Stimulated activated CD4-positive, alpha-beta T cell treated with anti-CD3 and anti-CD28 coated beads, Interleukin-1b, Interleukin-23, amount 100 ng/mL, for 24 hours (primary cell): ENCODE measurements at places on chromosomes 11 and 22.

DNA sequence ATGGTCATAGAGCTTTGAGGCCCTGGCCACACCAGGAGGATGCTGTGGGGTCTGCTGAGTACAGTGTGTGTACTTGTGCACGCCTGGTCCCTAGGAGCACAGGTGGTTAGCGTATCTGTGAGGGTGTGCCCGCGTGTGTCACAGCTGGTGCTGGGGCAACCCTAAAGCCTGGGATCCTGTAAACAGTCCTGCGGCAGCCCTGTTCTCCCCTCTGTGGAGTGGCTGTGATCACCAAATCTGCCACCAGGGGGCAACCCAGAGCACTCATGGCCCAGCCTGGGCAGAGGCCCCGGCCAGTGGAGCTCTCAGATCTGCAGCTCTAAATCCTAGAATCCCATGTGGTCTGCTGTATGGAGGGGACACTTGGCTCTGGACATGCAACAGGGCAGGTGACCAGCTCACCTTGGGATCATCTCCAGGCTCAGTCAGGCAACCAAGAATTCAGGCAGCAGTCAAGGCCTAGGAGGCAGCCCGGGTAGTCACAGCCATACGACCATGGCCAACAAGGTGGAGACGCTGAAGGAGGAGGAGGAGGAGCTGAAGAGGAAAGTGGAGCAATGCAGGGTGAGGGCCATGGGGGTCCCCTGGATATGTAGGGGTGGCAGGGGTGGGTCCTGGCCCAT is 3.9 kb downstream of the SH3BP1 start:
- peak; percentile 80 for DNase-seq

DNA sequence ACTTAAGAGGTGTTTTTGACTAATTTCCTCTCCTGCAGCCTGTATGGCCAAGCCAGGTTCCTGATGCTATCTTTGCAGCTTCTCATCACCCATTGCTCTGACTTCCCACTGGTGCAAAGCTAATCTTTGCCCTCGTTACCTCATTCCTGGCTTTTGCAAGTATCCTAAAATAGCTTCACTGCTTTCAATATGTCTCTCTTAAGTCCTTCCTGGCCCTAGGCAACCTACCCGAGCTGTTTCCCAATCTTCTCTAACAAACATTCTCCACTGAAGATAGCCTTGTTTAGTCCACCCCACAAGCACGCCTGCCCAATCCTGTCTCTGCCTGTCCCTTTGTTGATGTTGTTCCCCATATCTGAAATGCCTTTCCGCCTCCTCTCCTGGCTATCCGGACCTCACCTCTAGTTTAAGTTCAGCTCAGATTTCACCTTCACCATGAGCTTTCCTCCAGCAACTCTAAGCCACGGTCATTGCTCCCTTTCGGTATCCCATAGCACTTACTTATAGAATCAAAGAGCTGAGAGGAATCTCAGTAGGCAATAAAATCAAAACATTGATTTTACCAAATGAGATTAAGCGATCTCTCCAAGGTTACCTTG is 30.1 kb upstream of the CECR2 start:
- no peak for DNase-seq

GRCh38 chr11:45258982-45259530 is 27.1 kb downstream of the SYT13 start:
- DNase-seq, result no peak

DNA sequence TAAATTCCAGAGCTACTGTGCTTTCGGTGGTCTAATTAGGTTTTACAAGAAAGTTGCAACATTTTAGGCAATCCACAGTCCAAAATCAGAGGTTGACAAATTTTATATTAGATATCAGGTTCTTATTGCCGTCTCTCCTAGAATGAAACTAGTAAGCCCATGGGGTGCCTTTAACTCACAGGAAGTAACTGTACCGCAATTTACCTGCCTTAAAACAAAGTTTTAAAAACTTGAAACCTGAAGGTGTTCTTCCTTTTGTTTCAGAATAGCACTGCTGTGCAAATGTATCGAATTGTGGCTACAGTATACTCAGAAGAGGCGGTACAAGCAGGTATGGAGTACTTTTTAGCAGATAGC is 77.2 kb downstream of the PISD start:
- DNase-seq, result no peak

DNA sequence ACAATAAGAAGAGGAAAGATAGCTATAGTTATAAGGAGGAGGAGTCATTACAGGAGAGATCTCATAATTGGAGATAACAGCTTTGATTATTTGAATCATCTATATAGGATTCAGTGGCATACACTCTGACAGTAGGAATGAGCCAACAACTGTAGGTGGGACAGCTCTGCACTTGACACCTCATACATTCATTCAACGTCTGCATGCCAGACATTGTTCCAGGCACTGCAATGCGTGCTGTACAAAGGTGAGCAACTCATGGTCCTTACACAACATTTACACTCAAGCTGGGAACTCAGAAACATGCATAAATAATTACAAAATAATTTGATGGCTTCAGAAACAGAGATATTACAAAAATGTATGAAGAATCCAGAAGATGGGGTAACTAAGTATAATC is 154.3 kb downstream of the MSANTD4 start:
- no peak for DNase-seq
